ENCODE measurements at places on chromosomes 16 and 17. TPM values are rescaled to one million over a fixed set of nuclear protein-coding genes. Genes with fewer than 3 reads are reported as not detected.

The LRRC75A gene
- total RNA-seq: 2.2 TPM

- no peaks in the 10 kb centered on the region for H3K27me3 ChIP-seq
- H3K4me3 ChIP-seq: no peak overlapping the region
- DNase-seq: peak; percentile 89
- no peaks in the 10 kb centered on the region for H3K36me3 ChIP-seq
Measured at GRCh38 chr16:69494991-69495392, 70.6 kb downstream of the CYB5B start.

DNA sequence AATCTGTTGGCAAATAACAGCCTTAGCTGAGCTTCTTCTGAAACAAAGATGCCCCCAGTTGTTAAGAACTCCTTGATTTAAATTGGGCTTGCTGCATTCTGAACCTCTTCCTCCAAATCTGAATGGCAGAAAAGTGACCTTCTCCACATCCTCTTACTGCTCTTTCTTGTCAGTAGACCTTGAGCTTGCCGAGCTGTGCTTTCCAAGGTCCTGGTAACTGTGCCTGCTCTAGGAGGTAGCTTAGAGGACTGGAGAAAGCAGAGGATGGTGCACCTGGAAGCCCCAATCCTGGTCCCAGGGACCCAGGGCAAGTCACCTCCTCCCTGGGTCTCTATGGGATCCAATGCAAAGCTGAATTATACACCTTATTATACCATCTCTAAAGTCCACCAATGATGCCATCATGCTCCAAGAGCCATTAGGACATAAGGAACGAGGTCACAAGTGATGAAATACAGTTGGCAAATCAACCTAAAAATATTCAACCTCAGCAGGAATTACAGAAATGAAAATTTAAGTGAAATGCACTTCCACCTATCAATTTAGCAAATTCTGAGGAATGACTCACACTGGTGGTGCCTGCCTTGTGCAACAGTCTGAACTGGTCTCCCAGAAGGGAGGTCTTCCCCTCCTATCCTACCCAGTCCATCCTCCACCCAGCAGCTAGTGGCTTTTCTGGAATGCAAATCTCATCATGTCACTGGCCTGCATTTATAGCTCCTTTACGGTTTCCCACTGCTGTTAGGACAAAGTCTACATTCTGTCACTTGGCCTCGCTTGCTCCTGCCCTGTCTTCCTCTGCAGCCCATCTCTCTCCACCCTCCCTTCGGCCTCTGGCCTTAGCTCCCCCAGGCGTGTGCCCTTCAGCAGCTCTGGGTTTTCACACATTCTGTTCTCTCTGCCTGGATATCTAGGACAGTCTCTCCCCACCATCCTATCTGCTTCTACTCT is 36.6 kb downstream of the TOM1L2 start:
- no peaks in the 10 kb centered on the region for H3K36me3 ChIP-seq
- no peak for DNase-seq

DNA sequence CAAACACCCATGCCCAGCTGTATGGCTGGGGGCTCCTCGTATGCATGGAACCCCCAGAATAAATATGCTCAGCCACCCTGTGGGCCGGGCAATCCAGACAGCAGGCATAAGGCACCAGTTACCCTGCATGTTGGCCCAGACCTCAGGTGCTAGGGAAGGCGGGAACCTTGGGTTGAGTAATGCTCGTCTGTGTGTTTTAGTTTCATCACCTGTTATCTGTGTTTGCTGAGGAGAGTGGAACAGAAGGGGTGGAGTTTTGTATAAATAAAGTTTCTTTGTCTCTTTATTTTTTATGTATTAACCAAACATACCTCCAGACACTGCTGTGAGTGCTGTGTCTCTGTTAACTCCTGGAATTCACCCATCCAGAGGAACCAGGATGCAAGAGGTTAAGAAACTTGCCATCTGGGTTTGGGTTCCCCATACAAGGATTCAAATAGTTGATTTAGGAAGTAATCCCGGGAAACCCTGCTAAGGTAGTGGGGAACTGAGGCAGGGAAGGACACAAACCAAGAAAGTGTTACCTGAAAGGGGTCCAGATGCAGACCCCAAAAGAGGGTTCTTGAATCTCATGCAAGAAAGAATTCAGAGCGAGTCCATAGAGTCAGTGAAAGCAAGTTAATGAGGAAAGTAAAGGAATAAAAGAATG is 37.4 kb upstream of the IL21R start:
- no peaks in the 10 kb centered on the region for H3K4me1 ChIP-seq
- H3K27me3 ChIP-seq: no peaks in the 10 kb centered on the region
- no peak overlapping the region for H3K4me3 ChIP-seq
- no peak overlapping the region for H3K27ac ChIP-seq
- H3K36me3 ChIP-seq: peaks cover 8% of the 10 kb centered on the region

DNA sequence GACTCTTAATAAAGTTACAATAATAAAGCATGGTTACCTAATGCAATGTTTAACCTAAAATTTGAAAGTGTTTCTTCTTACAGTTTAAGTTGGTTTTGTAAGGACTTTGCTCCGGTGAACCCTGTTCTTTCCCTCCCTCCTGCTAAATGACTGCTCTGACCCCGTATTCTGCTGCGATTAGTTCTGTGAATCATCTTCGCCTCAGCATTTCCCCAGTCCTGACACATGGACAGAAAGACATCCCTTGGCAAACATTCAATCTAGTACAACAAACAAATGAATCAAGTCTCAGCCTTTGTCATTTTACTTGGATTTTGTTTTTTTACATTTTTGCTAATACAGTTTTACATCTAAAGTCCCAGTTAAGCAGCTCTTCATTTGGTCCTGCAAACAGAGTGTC is 15.4 kb downstream of the KCNJ2 start:
- no peaks in the 10 kb centered on the region for H3K36me3 ChIP-seq
- DNase-seq: no peak
- no peak overlapping the region for H3K4me3 ChIP-seq
- H3K27me3 ChIP-seq: peaks cover 10% of the 10 kb centered on the region

GRCh38 chr17:69230939-69231338 is 2.3 kb upstream of the ABCA10 start:
- no peak overlapping the region for H3K27ac ChIP-seq
- no peaks in the 10 kb centered on the region for H3K27me3 ChIP-seq
- H3K4me3 ChIP-seq: no peak overlapping the region
- no peak for DNase-seq
- H3K4me1 ChIP-seq: no peaks in the 10 kb centered on the region
- H3K36me3 ChIP-seq: no peaks in the 10 kb centered on the region

DNA sequence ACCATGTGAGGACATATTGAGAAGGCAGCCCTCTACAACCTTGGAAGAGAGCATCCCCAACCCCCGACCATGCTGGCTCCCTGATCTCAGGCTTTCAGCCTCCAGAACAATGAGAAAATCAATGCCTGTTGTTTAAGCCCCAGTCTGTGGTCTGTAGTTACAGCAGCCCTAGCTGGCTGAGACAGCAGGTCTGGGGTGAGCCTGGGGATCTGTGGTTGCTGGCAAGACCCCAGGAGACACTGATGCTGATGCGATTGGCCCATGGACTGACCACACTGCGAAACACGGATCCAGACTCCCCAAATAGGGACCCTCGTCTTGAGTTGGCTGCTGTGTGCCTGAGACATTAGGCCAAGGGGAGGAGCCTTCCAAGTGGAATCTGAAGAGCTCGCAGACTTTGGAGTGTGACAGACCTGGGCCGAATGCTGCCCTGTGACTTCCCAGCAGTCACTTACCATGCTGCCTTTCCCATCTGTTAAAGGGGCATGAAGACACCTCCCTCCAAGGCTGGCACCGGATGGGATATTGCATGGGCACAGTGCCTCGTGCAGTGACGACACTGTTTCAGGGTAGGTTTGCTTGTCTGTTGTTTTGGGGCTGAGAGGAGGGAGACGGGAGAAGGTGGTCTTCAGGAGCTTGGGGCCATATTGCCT is 147.8 kb upstream of the RPL38 start:
- no peak overlapping the region for H3K27ac ChIP-seq
- H3K27me3 ChIP-seq: no peaks in the 10 kb centered on the region
- no peaks in the 10 kb centered on the region for H3K36me3 ChIP-seq
- peaks cover 17% of the 10 kb centered on the region for H3K4me1 ChIP-seq
- H3K4me3 ChIP-seq: no peak overlapping the region

DNA sequence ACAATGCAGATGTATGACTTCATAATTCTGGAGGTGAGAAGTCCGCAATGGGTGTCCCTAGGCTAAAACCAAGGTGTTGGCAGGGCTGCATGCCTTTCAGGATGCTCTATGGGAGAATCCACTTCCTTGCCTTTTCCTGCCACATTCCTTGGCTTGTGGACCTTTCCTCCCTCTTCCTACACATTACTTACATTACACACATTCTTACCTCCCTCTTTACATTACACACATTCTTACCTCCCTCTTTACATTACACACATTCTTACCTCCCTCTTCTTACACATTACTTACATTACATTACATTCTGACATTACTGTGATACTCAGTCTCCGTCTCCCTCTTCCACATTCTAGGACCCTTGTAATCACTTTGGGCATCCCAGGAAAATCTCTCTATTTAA is 14.2 kb upstream of the CDH5 start:
- DNase-seq: peak; percentile 44
- H3K4me3 ChIP-seq: no peak overlapping the region
- H3K27ac ChIP-seq: no peak overlapping the region
- no peaks in the 10 kb centered on the region for H3K27me3 ChIP-seq

The ENPP7 gene
- total RNA-seq: not detected

The CA10 gene
- total RNA-seq: 0.29 TPM

GRCh38 chr16:74734361-74735161 is 33.9 kb upstream of the MLKL start:
- no peak overlapping the region for H3K27ac ChIP-seq
- H3K27me3 ChIP-seq: no peaks in the 10 kb centered on the region
- peak; percentile 83 for DNase-seq
- peaks cover 45% of the 10 kb centered on the region for H3K4me1 ChIP-seq

The PNPO gene
- total RNA-seq: 10.1 TPM

The DNAI2 gene
- total RNA-seq: not detected

- H3K4me3 ChIP-seq: peak overlapping the region; percentile 78
- no peaks in the 10 kb centered on the region for H3K4me1 ChIP-seq
- DNase-seq: no peak
- H3K36me3 ChIP-seq: no peaks in the 10 kb centered on the region
- H3K27ac ChIP-seq: peak overlapping the region; percentile 100
Measured at GRCh38 chr17:43360376-43360738, 38.4 kb upstream of the ARL4D start.

DNA sequence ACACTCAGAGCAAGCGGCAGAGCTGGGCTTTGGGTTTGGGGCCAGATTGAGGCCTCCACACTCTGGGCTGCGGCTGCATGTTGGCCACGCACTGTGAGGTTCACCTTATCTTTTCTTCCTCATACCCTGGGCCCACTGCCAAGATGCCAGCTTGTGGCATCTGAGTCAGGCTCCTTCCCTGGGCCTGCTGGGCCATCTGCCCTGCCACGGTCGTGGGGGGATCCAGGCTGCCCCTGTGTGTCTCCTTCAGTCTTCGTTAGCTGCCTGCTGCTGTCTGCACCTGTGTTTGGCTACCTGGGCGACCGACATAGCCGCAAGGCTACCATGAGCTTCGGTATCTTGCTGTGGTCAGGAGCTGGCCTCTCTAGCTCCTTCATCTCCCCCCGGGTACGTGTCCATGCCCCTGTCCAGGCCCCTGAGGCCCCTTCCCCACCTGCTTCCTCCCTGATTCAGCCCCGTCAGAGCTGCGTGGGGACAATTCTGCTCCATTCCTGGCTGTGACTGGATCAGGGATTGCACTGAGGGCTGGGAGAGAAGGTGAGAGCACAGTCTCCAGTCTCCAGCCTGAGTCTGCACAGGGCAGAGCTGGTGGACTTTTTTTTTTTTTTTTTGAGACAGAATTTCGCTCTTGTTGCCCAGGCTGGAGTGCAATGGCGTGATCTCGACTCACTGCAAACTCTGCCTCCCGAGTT is 11.2 kb downstream of the SPNS3 start:
- H3K4me3 ChIP-seq: no peak overlapping the region
- H3K36me3 ChIP-seq: no peaks in the 10 kb centered on the region
- H3K27me3 ChIP-seq: no peaks in the 10 kb centered on the region
- H3K4me1 ChIP-seq: no peaks in the 10 kb centered on the region

DNA sequence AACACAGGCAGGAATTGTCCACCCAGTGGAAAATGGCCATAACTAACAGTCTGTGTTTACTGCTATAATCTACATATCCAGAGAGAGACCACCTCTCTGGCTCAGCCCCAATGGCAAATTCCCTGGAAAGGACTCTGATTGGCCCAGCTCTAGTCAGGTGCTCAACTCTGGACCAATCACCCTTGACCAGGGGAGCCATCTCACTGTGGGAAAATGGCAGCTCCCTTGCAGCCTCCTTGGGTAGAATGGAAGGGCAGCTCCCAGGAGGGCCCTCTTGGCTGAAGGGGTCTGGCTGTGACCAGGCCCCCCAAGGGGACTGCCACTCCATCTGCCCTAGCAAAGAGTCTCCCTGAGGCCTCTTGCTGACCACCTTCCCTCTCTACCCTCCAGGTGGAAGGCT is 3.1 kb downstream of the ALOX15B start:
- no peaks in the 10 kb centered on the region for H3K4me1 ChIP-seq
- no peak overlapping the region for H3K27ac ChIP-seq
- no peak overlapping the region for H3K4me3 ChIP-seq
- peaks cover 23% of the 10 kb centered on the region for H3K27me3 ChIP-seq
- H3K36me3 ChIP-seq: no peaks in the 10 kb centered on the region
- DNase-seq: no peak

The RCVRN gene
- not detected for total RNA-seq

The SLC5A11 gene
- not detected for total RNA-seq

DNA sequence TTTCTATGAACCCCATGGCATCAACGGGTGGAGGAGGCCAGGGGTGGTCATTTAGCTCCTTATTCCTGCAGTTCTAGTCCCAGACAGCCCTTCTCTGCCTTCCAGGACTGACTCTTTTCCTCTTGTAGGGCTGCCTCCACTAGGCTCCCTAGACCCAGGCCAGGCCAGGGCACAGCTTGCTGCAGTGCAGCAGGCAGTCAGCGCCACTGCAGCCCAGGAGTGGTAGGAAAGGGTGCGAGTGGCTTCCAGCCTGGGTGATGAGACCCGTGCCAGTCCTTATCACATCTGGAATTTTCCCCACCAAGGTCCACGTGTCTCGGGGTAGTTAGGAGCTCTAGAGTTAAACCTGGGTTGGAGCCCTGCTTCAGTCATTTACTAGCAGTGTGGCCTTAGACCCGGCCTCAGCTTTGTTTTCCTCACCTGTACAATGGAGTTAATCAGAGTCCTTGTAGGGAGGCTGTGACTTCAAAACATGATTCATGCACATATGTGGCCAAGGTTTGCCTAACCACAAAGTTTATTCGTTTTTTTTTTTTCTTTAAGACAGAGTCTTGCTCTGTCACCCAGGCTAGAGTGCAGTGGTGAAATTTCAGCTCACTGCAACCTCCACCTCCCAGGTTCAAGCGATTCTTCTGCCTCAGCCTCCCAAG is 4.7 kb downstream of the SLC5A11 start:
- no peak overlapping the region for H3K4me3 ChIP-seq
- no peaks in the 10 kb centered on the region for H3K36me3 ChIP-seq
- no peak for DNase-seq
- no peaks in the 10 kb centered on the region for H3K27me3 ChIP-seq
